ENCODE measurements at places on chromosomes 2 and 18. TPM values are rescaled to one million over a fixed set of nuclear protein-coding genes. Genes with fewer than 3 reads are reported as not detected.

Gene RNF125
- total RNA-seq: 82.5 TPM

Gene SLC14A1
- total RNA-seq: 6.0 TPM

Gene EXOC6B
- total RNA-seq: 9.4 TPM

Gene EFHD1
- 0.48 TPM for total RNA-seq

Gene TBR1
- total RNA-seq: not detected

DNA sequence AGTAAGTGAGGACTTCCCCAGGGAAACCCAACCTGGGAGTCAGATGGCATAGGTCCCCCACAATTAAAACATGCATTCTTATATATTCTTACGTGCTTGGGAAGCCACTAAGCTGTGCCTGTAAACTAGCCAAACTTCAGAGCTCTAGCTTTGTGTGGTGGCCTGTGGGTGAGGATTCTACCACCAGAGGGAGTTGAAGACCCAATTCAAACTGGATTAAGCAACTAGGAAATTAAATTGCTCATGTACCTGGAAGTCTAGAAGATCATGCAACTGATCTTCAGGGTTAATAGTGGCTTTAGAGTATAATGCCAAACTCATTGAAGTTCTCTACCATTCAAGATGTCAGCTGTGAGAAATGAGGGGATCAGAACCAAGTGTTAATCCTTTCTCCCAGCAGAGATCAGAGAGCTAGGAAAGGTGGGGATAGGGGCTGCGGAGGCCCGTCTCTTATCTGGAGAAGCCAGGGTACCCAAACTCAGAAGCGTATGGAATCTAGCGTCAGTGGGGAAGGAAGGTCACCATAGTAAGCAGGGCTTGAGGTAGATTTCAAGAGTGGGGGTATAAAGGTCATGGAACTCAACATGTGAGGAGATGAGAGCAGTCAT lies 53.2 kb upstream of the CCDC85A start:
- DNase-seq: no peak

- DNase-seq: no peak
Measured at GRCh38 chr2:221771297-221771696, 199.2 kb upstream of the EPHA4 start.

DNA sequence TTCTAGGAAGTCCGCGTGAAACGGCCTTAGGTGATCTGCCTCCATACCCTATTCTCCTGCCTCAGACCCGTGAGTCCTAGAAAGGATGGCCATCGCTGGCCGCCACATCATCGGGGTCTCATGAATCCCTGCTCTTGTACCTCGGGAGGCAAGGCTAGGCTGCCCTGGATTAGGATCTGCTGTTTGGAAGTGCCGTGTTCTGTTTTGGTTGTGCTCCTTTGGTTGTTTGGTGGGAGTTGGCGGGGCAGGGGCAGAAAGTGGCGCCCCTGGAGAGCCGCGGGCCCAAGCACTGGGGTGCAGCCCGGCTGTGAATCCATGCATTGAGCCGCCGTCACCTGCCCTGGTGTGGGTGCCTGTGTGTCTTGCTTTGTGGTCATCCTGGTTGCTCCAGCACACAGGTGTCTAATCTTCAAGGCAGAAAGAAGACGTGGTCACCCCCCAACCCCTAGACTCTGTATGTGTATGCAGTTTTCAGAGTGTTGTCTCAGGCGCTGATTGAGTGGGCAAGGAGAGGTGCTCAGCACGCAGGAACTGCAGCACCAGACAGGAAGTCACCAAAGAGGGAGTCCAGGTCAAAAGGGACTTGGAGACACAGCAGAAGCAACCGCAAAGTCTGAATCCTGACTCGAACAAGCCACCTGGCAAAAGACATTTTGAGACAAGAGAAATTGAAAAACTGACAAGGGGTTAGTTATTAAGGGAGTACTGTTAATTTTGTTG lies 80.0 kb upstream of the LDLRAD4 start:
- DNase-seq: no peak

DNA sequence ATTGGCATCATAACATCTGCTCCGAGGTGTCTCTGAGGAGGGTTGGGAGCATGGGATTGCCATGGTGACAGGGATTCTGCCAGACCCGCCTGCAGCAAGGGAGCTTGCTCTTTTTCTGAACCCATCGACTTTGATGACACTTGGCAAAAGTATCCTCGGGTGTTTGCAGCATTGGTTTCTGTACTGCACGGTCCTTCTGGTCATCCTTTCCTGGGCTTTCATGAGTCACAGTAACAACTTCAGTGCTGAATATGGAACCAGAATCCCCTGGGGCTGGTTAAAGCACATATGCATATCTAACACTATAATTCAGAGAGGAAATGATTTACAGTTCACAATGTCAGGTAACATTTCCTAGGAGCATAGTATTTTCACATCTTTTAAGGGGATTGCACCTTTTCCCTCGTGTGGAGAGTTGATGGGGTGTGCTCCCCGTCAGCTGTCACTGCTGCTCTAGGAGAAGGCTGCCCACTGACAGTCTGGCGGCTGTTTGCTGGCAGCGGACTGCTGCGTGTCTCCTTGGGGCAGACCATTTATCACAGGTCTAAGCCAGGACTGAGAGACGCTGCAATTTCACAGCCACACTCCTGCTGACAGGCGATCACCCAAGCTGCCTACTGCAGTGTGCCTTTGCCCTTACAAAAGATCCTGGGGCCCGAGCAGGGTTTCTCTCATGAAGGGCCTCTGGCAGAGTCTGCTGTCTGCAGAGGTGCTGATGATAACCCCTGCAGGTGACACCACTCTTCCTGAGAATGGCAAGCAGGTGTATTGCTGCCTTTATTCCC lies 425.3 kb downstream of the THSD7B start:
- DNase-seq: no peak

- no peak for DNase-seq
Measured at GRCh38 chr2:174914853-174915760, 90.1 kb downstream of the CHN1 start.

DNA sequence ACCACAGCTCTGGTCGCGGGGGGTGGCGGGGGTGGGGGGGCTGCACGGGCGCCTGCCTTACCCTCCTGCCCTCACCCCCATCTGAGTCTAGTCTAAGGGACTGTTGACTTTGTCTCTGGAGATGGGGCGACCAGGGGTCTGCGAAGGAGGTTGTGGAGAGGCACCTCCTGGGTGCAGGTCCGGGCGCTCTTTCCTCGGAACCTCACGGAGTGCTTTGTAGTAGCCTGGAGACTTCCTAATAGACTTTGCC lies 141.3 kb downstream of the MEIS1 start:
- DNase-seq: no peak

DNA sequence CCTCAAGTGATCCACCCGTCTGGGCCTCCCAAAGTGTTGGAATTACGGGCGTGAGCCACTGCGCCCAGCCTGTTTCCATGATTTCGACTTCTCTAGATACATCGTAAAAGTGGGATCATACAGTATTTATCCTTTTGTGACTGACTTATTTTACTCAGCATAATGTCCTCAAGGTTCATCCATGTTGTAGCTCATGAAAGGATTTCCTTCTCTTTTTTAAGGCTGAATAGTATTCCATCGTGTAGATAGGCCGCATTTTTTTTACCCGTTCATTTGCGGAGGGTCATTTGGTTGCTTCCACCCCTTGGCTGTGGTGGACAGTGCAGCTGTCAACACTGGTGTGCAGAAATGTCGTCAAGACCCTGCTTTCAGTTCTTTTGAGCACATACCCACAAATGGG lies 48.8 kb upstream of the SMAD7 start:
- DNase-seq: no peak

DNA sequence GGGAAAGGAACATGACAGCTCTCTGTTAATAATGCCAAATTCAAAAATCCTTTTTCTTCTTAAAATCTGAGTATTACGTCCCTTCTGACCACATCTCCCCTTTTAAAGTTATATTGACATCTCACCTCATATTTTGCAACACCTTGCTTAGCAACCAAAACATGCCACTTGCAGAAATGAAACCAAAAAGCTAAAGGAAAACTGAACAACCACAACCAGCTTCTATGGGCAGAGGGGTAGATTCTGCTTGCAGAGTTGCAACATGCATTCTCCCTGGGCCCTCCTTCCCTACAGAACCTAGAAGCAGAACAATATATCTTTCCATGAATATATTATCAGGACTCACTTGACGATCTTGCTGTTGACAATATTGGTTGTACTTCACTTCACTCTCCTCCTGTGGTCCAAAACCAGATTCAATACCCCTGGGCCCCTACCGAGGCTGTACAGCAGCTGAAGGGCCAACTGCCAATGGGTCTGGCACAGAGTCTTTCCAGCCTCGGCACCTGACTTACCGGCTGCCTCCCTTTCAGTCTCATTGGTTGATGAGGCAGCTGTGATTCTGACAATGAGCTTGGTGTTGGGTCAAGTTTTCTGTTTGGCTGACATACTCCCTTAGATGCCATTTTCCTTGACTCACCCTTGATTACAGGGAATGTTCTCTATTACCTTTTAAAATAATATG lies 616.6 kb downstream of the ZEB2 start:
- DNase-seq: no peak

- no peak for DNase-seq
Measured at GRCh38 chr2:189798312-189799029, 14.2 kb downstream of the PMS1 start.

GRCh38 chr2:134489732-134490384 lies 228.9 kb downstream of the TMEM163 start:
- DNase-seq: no peak

DNA sequence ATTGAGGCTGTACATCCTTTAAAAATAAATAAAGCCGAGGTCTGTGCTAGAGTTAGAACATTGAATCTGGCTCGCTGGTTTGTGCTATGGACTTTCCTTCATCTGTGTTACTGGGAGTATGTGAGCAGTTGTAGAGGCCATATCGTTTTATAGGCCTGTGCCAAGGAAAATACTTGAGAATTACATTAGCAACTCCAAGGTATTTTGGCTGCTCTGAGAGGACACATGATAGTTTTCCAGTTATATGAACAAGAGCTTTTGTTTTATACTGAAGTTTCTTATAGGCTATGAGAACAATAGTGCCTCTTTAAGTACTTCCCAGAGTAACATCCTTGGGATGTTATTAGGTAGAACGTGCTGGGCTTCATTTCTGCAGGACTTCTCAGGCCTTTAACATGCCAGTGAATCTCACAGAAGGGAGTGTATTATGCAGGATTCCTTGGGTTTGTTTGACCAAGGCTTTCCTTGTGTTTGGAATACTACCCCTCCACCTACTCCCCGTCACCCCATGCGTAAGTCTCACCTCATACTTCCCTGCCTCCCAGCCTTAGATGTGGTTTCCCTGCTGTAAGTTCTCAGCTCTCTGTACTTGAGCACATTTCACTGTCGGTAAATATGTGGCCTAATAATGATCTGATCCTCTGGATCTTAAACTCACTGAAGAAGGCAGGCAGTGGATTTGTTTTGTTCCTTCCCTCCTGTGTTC lies 21.0 kb downstream of the TCF7L1 start:
- no peak for DNase-seq

DNA sequence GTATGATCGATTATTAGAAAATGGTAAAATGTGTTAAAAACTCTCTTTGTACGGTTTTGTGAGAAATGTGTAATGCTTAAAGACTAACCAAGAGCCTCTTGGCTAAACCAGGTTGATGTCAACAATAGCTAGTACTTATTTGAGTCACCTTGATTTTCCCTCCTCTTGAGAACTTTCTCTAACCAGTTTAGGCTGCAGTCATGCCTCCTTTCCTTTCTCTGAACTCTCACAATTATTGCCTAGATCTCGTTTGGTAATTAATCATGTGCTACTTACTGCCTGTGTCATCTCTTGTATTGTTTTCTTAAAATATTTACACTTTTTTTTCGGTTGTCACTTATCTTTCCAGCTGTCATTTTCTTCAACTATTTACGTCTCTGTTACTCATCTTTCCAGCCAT lies 1.1 kb upstream of the EPC2 start:
- DNase-seq: no peak

DNA sequence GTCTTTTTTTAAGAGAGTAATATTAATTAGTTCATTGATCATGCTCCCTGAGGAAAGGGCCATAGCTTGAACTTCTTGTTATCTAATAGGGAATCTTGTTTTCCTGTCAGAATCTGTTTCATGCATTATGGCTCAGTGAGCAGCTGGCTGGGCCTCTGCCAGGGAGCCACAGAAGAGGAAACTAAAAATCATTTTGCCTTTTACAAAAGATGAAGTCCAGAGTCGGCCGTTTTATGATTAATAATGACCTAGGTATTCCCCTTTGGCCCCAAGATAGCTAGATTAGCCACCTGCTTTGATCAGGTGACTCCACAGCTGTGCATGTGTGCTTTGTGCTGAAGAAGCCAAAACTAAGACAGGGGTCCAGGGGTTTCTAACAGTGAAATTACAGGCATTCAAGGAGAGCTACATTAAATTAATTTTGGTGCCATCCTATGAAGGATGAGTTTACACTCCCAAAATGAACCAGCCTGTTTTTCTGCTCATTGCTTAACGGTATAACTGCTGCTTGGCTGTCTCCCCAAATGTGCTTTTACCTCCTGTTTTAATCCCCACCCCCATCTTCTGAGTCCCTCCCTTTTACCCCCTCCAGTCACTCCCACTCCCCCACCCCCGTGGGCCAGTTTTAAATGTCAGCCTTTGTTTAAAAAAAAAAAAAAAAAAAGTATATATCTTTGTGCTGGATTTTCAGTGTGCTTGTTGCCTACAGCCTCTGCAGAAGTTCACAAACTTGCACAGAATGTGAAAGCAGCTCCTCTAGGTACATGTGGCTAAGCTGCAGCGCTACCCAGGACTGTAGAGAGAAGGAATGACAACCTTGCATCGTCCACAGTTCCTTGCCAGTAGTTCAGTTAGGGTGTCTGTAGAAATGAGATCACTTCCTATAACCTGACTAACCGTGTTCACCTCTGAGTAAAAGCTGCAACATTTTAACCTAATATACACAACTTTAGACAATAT lies 93.1 kb downstream of the CABLES1 start:
- DNase-seq: peak; percentile 43

GRCh38 chr2:133255360-133255759 lies 312.9 kb downstream of the NCKAP5 start:
- DNase-seq: no peak

DNA sequence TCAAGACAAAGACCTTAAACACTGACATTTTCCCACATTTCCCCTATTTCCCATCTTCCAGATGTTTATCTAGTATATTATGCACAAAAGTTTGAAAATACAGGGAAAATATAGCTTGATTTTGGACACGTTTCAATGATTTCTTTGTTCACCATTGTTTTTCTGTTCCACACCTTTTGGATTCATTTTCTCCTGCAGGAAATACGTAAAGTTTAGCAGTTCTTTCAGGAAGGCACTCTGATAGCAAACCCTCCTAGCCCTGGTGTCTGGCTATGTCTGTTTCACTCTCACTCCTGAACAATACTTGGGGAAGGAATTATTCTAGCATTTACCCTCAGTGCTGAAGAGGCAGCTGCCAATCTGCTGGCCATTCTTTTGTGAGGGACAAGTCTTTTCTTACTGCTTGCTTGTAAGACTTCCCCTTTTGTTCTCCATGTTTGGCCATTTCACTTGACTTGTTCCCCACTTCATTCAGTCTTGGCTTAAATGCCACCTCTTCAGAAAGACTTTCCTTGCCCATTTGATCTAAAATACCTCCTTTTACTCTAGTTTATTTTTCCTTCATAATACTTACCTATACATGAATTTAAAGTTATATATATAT lies 195.4 kb downstream of the RNF152 start:
- no peak for DNase-seq

GRCh38 chr2:19350678-19351401 lies 7.6 kb downstream of the OSR1 start:
- no peak for DNase-seq

GRCh38 chr2:20939931-20940795 lies 103.7 kb downstream of the APOB start:
- DNase-seq: no peak

GRCh38 chr2:202529389-202529788 lies 105.4 kb upstream of the FAM117B start:
- no peak for DNase-seq

All from activated T-helper 2 cell treated with anti-CD3 and anti-CD28 coated beads, Interferon-gamma antibody, Interleukin-2, Interleukin-4, amounts not matched to agents 10 μg/mL and 5 μg/mL and 100 μg/mL, durations not matched to agents 14 hours and 24 hours and 36 hours (primary cell).